ENCODE measurements at places on chromosomes 16 and 17.

GRCh38 chr17:8159459-8160223, 3.1 kb downstream of the VAMP2 start:
- no peak for DNase-seq

- DNase-seq = no peak
Measured at GRCh38 chr16:88936008-88936555, 40.9 kb downstream of the CBFA2T3 start.

DNA sequence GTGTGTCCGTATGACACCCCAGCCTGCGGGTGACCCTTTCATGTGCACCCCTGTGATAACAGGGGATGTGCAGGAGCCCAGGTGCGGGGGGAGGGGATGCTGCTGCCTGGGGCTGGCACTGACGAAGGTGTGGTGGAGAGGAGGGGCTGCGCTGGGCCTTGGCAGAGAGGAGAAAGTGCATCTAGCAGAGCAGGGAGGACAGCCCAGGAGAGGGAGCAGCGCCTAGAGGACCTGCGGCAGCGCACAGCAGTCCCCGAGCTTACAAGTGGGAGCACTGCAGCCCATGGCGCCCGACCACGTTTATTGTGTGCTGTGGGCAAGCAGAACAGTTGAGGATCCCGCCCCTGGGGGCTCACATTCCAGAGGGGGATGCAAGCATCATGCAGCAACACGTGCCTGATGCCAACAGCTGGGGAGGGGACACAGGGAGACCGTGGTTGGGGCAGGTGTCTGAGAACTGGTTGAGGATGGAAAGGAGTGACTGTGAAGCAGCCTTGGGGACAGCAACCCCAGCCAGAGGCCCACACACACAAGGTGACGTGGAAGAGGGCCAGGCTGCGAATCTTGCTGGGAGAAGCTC, 10.9 kb upstream of the SLC7A5 start:
- DNase-seq = no peak

GRCh38 chr16:89583197-89583894, 7.8 kb downstream of the CPNE7 start:
- no peak for DNase-seq

DNA sequence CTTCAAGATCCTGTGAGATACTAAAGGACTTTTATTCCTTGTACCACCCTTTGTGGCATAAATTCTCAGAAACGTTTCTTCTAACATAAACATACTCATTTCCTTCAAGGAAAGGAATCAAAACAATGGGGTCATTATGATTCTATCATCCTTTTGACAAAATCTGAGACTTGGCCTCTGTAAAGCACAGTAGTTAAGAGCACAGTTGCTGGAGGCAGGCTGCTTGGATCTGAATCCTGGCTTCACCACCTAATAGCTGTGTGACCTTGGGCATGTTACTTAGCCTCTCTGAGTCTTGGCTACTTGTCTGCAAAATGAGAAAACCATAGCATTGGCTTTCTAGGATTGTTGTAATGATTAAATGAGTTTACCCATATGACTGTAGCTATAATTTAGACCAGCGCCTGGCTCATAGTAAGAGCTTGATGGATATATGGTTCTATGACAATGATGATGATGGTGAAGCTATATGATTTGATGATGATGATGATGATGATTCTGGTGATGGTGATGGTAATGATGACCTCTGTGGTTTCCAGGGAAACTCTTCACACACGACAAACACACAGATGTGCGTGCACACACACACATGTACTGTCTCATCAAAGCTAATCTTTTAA, 6.1 kb upstream of the KRT31 start:
- no peak for DNase-seq

GRCh38 chr16:49697631-49698452, 158.1 kb downstream of the ZNF423 start:
- no peak for DNase-seq

DNA sequence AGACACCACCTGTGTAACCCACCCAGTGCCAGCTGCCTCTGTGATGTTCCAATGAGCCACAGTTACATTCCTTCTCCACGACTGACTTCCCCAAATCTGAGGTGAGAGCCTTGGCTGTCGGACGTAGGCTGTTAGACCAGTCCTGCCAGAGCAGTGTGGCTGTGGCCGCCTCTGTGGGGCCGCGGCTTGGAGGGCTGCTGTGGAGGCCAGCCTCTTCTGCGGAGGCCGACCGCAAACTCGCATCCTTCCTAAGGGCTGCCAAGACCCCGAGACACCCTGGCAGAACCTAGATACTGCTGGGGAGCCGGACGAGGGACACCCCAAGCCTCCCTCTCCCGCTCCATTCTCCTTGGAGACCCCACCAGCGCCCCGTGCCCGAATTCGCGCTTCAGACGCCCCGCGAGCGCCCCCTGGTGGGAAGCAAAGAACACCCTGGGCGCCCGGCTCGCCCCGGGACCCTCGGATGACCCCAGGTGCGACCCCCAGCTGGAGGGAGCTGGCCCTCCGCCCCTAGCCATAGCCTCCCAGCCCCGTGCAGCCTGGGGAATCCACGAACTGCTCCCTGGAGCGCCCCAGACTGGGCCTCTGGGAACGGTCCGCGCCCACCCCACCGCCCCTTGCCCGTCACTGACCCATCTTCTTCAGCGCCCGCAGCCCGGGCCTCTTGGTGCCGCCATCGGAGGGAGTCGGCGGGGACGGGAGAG, 547 bp downstream of the PLCD3 start:
- DNase-seq = peak; percentile 76

DNA sequence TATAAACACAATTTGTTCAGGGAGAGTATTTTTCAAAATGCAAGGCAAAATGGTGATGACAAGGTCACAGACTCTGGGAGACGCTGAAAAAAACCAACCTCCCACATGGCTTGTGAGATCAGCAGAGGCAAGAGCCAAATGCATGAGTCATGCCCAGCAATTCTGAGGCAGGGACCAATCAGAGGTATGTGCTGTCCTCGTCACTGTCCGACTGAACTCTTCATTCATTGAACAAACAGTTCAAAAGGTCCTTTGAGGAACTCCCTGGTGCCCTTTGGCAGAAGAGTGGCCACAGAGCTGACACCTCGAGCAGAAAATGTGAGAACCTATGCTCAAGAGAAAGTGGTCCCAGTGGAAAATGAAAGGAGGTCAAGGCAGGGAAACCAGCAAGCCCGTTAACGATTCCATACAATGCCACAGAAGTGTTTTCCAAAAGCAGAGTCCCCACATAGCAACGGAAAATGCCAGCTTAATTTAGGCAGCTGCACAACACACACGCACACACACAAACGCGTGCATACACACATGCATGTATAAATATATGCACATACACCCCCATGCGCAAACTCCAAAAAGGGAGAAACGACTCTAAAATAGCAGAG, 50.9 kb downstream of the CDH11 start:
- DNase-seq = peak; percentile 48

DNA sequence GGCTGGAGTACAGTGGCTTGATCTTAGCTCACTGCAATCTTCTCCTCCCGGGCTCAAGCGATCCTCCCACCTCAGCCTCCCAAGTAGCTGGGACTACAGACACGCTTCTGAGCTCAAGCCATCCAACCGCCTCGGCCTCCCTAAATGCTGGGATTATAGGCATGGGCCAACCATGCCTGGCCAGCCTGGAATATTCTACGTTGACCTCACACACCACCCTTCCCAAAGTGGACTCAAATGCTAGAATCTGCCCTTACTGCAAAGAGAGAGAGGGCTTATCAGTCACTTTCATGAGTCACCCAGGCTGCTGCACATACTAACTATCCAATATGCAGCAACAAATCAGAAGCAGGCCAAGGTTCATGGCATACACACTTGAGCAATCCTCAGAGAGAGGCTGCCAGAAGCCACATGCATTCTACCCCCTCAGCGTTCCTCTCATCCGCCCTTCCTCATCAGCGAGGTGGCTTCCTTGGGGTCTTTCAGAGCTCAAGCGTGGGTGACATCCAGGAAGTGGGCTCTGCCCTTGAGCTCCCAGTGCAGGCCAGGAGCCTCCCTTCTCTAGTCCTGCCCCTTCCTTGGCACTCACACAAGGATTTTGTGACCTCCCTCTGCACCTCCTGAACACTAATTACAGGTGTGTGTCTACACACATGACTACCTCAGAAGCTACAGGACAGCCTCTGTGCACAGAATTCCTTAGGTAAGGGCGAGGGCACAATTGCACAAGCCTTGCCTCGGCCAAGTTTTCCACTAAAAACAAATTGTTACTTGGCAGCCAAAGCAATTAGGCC, 24.8 kb upstream of the SIAH1 start:
- no peak for DNase-seq

GRCh38 chr16:70646260-70647241, at the start of gene IL34:
TSS of gene IL34 (plus strand) at chr16:70646559. CDS start at chr16:70646948, 389 bp downstream.
- no peak for DNase-seq
